ENCODE measurements at places on chromosomes 1 and 21.

DNA sequence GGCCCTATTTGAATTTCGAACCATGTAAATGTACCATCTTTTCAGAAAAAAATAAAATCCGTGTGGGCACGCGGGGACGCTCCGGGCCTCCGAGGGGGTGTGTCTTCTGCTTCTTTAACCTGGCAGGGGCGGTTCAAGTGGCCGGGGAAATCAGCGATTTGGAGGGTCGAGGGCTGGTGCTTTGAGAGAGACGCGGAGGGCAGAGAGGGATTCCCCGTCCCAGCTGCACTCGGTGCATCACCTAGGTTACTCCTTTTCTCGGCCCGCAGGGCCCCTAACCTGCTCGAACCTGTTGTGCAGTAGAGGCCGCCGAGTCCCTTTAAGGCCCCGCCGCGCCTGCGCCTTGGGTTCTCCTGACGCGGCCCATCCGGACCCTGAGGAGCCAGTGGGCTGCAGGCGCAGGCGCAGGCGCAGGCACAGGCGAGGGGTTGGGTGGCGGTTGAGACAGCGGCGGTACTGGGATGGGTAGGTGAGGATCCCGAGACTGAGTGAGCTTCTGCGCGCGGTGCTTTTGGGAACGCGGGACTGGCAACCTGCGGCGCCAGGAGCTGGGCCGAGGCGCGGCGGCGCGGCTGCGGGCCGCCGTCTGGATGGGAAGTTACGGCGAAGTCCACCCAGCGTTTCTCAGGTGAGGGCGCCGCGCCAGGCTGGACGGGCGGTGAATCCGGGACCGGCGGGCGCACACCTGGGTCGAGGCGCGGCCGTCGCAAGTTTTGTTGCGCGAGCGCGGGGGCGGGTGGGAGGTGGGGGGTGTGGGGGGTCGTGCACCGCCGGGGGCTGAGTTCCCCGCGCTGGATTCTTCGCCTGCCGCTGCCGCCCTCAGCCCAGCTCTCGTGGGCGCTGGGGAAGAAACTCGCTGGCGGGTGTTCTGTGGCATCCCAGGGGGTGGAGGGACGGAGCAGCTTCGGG, at the start of gene NBPF3:
TSS of gene NBPF3 (plus strand) at position 417 of the 909 bp plus-strand sequence. CDS start 4,950 bp downstream, outside the sequence.
- peak; percentile 26 for DNase-seq

DNA sequence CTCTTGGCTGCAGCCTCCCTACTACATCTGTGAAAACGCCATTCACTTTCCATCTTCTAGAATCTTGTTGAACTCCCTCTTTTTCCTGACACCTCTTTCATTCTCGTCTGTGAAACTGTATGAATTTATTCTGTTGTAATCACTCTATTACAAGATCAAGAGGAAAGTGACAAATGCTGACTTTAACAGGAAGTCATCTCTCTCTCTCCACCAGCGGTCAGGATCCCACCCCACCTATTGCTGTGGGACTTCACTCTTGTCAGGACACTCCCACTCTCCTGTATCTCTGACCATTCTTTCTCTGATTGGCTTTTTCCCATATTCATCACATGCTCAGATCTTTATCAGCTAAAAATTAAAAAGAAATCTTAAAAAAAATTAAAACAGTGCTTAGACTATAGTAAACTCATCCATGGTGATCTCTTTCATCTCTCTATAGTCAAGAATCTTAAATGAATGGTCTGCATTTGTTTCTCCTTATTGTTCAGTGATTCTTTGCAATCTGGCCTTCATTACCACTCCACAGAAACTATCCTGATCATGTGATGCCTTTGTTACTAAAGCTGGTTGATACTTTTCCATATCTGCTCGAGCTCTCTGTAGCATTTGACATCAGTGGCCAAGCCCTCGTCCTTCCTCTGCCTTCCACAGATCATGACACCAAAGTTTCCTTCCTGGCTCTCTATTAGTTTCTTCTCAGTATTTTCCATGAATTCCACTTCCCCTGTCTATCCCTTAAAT, 113.6 kb downstream of the UCHL5 start:
- DNase-seq = no peak

DNA sequence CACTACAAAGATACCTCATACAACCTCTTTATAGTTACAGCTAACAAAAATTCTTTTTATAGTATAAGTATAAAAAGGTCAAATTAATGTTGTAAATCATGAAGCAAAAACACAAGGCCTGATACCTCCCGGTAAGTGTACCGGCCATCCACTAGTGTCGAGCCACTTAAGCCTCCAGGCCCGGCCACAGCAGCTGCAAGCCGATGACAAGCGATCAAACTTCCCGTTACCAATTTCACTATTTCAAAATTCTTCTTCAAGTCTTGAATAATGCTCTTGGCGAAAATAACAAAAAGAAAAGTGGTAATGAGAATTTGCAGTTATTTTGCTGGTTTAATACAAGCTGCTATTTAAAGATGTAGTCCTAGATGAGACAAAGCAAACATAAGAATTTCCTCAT, 67.6 kb downstream of the USP24 start:
- no peak for DNase-seq

GRCh38 chr1:118118873-118119463, 66.1 kb downstream of the SPAG17 start:
- no peak for DNase-seq

DNA sequence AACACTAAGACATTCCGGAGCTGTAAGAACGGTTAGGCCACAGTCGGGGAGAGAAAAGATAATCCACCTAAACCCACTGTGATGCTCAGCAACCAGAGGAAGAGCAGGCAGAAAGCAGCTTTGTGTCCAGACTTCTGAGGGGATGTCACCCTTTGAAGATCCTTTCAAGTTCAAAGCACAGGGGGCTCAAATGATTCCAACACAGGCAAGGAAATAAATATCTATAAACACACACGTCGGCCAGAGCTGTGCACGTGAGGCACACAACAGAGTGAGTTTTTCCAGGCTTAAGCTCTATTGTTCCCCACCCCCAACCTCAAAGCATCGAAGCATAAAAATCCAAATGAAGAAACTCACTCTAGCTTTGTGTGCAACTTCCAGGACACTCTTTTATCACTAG, 479.0 kb downstream of the DISC1 start:
- DNase-seq = no peak

- no peak for DNase-seq
These were observed 137.1 kb downstream of the PBX1 start for GRCh38 chr1:164695956-164696665.

Data from cerebellar nuclear complex (tissue), 1 donor.